Activated CD4-positive, alpha-beta T cell treated with anti-CD3 and anti-CD28 coated beads, Interleukin-2, amount 50 U/mL, for 24 hours (primary cell): ENCODE measurements at places on chromosomes 16 and 17.

DNA sequence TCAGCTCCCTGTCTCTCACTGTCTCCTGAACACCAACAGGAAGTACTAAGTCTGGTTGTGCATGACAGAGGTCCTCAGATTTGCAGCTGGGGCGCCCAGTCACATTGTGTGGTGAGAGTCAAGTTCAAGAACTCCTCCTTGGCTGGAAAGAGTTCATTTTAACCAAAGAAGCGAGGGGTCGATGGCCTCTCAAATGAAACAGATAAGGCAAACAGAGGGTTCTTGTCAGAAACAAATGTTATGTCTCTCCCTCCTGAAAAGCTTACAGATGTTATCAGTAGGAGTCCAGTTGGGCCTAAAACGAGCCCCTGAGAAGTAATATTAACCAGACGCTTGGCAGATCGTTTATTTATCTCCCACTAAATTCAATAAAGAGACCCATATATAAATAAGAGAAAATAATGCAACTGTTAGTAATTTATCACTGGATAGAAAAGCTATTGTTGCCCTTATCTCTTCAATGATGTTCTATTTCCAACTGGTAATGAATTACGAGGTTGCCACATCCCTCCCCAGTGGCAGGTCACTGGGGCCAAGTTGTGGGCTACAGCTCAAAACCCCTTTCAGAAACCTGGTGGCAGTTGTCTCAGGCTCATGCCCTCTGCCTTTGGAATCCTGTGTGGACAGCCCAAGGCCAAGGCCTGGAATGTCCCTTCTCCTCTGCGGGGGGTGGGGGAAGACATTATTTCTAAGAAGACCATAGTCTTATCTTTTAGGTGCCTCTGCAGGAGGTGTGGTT lies 307.5 kb upstream of the DYNLRB2 start:
- DNase-seq = no peak

GRCh38 chr17:49610883-49611584 lies 35.4 kb downstream of the NXPH3 start:
- no peak for DNase-seq

- peak; percentile 35 for DNase-seq
These were observed 76.7 kb downstream of the CHD9 start for GRCh38 chr16:53131363-53132071.

DNA sequence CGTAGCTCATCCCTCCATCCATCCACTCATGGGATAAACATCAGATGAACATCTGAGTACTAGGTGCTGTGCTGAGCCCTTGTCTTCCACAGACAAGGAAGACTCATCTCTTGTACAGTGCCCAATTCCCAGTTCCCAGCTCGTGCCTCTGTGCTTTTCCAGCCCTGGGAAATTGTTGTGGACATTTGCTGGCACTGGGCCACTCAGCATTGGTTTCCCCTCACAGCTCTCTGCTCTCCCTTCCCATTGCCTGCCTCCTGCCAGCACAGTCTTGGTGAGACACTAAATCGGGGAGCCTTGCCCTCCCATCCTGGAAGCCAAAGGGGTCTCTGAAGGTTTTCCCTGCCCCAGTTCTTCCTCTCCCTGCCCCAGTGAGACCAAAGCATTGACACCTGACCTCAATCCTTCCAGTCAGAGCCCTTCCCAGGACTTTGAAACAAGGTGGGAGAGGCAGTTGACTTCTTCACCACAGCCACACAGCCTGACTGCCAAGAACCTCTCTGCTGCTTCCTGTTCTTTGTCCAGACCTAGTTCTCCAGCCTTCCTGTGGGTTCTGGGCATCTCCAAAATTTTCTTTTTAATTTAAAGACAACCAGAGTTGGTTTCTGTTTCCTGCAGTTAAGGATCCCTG lies 50.2 kb downstream of the WSB1 start:
- no peak for DNase-seq

DNA sequence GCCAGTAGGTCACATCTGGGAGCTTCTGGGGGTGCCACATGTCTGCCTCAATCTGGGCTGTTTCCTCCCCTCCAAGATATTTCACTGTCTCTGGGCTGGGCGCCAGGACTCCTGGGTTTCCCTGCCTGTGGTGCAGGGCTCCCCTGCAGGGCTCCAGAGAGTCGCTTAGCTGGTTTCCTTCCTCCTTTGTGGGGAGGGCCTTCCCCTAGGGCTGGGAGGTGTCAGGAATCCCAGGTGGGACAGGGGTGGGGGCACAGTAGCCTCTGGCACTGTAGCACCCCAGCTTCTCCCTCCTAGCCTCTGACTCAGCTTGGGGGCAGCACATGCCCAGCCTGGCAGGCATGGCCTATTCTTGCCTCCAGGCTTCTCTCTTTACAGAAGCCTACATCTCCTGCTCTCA lies 2.6 kb downstream of the RARA start:
- no peak for DNase-seq

DNA sequence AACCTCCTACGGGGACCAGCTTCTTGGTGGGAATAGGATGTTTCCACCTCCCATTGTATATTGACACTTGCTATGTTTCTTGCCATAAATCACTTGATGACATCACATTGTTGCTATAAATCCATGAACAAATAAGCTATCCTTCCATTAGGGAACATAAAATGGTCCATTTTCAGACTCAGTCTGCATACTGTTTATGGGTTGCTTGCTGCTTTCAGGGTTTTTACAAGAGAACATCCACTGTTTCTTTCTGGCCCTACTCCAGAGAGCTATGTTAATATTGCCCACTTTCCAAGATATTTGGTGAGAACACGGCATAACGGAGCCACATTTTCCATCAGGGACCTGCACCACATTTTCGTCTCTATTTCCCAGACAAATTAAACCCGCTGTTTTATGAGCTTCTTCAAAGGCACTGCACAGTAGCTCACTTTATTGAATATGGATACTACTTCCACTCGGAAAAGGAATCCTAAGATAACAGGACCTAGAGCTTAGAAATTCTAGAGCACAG lies 800.2 kb downstream of the KCNJ2 start:
- DNase-seq = no peak

DNA sequence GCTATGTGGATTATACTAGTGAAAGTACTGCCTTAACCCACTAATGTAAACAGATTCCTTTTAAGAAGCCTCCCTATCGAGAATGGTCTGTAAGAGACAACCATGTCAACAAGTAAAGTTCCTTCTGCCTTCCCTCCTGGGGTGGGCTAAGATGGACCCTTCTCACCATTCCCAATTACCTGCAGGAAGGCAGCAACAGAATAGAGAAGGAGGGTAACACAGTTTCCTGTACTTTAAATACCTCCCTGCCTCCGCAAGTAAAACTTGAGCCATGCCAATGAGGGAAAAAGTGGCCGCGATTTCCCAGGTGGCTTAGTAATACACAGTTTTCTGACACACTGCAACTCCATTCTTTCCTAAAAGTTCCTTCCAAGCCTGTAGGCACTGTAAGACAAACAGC lies 45.2 kb downstream of the TOX3 start:
- DNase-seq = no peak

DNA sequence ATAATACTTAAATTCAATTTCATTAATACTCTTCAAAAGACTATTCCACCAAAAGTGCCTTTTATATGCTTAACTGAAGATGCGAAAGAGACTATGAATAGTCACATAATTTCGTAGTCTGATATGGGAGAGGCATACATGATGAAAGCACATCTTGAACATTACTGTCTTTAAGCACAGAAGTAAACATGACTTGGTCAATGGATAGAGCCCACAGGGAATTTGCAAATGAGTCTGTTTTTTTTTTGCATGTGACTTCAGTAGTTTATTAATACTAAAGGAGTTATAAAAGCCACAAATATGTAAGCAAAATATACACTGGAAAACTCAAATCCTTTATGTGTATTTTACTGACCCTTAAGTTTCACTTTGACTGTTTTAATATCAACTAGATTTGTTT lies 15.9 kb downstream of the ADPRM start:
- DNase-seq = no peak

DNA sequence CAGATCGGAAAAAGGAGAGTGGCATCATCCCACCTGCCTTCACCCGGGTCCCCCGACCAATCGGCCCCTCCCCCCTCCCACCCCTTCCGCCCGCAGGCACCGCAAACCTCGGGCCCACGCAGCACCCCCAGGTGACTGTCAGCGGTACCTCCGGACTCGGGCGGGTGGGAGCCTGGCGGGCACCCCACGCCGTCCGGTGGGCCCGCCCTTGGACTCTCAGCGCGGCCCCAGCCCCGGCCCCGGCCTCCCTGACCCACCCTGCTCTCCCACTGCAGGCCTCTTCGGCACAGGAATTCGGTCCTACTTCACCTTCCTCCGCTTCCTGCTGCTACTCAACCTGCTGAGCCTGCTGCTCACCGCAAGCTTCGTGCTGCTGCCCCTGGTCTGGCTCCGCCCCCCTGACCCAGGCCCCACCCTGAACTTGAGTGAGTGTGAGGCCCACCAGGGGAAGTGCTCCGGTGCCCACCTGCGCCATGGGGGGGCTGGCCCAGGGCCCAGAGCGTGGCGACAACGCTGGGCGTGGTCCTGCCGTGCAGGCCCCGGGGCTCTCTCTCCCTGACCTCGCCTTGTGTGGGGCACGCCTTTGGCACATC lies 1.6 kb downstream of the TMC8 start:
- DNase-seq = no peak

DNA sequence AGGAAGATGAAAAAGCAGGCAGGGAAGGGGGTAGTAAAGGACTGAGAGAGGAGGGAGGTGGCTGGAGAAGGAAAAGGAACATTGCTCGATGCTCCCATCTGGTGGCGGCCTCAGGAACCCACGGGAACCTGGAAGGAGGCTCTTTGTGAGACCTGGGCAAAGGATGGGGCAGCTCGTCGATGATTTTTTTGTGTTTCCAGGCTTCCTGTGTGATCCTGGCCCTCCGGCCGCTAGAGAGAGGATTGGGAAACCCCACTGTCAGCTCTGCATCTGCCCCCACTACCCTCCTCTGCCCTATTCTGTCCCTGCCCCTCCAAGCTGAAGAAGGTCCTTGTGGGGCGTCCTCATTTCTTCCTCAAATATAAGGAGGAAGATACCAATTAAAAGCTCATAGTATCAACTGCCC lies 6.6 kb downstream of the WFIKKN2 start:
- DNase-seq = no peak

- DNase-seq = no peak
These were observed 69.3 kb upstream of the MED13 start for GRCh38 chr17:62134397-62134796.

GRCh38 chr16:67999985-68000384 lies 701 bp upstream of the DPEP2 start:
- DNase-seq = no peak

GRCh38 chr17:3922765-3923164 lies 6.5 kb upstream of the P2RX1 start:
- no peak for DNase-seq

- DNase-seq = no peak
These were observed 2.6 kb downstream of the DNAH2 start for GRCh38 chr17:7720125-7720524.

- DNase-seq = no peak
These were observed 1.9 kb downstream of the FBXL8 start for GRCh38 chr16:67161595-67162058.

DNA sequence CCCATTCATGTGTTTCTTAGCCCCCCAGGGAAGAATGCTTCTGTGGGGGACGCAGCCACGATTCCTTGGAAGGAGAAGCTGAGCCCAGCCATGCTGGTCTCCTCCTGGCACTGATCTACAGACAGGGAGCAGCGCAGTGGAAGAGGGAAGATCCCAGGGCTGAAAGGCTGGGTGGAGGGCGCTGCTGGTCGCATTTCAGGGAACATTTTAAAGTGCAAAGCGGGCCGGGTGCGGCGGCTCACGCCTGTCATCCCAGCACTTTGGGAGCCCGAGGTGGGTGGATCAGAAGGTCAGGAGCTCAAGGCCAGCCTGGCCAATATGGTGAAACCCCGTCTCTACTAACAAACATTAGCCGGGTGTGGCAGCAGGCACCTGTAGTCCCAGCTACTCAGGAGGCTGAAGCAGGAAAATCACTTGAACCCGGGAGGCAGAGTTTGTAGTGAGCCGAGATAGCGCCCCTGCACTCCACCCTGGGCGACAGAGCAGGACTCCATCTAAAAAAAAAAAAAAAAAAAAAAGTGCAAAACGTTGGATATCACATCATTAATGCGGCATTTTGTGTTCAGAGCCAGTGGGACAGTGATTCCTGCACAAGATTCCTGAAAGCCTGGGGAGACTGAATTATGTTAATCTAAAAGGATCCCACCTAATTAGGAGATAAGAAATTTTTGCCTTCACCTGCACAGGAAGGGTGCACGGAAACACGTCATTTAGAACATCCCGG lies 558 bp upstream of the CHMP6 start:
- DNase-seq = no peak

DNA sequence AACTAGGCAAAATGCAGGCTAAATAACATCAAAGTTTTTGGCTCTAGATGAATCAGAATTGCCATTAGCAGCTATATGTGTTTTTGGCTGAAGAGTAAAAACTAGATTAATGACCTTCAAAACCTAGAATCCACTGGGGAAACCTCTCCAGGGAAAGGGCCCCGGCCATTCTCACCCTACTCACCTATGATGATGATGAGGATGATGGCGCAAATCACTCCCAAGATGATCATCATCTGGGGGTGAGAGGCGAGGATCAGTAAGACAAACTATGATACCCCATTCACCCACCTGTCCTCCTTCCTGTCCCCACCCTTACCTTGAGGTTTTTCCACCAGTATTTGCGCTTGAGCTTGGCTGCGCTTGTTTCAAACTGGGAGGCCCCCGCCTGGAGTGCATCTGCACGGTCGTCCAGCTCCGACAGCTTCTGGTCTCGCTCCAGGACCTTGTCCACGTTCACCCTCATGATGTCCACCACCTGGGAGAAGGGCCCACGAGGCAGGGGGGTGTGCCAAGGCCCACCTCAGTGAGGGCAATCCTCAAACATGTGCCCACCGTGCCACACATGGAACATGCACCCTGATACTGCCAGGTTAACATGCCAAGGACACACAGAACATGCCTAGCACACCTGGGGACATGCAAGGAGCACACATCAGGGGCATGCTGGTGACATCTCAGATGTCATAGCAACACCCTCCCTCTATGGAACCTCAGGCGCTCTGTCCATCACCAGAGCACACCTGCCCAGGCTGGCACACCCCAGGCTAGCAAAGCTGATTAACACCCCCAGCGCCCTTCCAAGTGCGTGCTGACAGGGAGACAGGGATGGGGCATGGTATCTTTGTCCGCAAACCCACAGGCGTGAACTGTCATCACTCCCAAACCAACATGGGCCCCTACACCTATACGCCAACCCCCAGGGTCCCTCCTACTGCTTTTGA lies 1.2 kb downstream of the VAMP2 start:
- DNase-seq = no peak
